ENCODE measurements at places on chromosomes 12 and 14. TPM values are rescaled to one million over a fixed set of nuclear protein-coding genes. Genes with fewer than 3 reads are reported as not detected.

- no peak for DNase-seq
Observed at GRCh38 chr14:104822821-104823615, 22.1 kb downstream of the ZBTB42 start.

The ASIC1 gene
- polyA plus RNA-seq: 5.8 TPM

The FGD4 gene
- 19.2 TPM for polyA plus RNA-seq

GRCh38 chr14:29217813-29218450 is 451.3 kb downstream of the FOXG1 start:
- DNase-seq: no peak

DNA sequence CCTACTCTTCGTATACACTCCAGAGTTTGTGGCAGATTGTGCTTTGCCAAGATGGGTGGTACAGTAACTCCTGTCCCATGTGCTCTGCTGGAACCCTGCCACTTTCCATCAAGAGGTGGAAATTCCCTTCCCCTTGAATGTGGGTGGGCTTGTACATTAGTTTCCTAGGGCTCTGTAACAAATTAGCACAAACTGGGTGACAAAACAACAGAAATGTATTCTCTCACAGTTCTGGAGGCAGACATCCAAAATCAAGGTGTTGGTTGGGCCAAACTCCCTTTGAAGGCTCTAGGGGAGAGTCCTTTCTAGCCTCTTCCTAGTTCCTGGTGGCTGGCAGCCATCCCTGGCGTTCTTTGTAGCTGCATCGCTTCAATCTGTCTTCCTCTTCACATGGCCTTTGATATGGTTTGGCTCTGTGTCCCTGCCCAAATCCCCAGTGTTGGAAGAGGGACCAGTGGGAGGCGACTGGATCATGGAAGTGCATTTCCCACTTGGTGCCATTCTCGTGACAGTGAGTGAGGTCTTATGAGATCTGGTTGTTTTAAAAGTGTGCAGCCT is 117.5 kb downstream of the VRK1 start:
- DNase-seq: no peak

The TAS2R30 gene
- polyA plus RNA-seq: 0.52 TPM

- DNase-seq: no peak
Observed at GRCh38 chr12:31236998-31237637, 88.8 kb downstream of the SINHCAF start.

DNA sequence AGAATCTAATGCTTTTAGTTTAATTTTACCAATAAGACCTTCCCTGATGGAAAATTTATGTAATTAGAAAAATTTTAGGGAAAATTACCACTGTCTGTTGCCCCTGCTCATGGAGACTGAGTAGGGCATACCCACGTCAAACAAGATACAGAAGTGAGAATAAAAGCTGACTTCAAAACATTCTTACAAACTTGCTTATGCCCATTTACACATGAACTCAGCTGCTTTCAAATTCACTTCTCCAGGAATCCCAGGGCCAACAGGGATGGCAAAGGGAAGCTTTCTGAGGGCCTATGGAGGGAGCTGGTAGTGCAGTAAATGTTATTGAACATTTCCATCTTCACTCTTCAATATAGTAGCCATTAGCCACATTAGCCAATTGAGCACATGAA is 4.8 kb upstream of the NINJ2 start:
- no peak for DNase-seq
